Activated naive CD8-positive, alpha-beta T cell treated with anti-CD3 and anti-CD28 coated beads for 36 hours (primary cell): ENCODE measurements at places on chromosomes 13 and 19. TPM values are rescaled to one million over a fixed set of nuclear protein-coding genes. Genes with fewer than 3 reads are reported as not detected.

DNA sequence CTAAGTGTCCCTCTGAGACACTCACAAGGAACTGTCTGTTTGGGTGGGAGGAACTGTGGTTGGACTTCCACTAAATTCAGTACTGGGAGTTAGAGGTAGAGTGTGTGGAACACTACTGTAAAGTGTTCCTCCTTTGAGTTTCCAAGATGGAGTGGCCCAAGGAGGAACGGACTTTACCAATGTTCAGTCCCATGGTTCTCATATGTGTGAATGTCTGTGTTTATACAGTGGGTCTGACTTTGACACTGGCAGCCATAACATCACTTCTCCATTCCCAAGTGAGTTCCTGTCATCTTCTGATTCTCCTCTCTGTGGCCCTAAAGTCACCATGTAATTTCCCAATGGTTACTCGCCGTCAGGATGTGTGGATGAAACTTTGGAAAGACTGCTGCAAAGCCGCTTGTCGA lies 136.8 kb upstream of the SERP2 start:
- no peak for DNase-seq

- no peak for DNase-seq
These were observed 13.0 kb downstream of the CIC start for GRCh38 chr19:42281827-42282762.

GRCh38 chr19:33416307-33417215 lies 43.1 kb downstream of the CEBPG start:
- peak; percentile 75 for DNase-seq

- no peak for DNase-seq
These were observed 23.2 kb downstream of the ZNRF4 start for GRCh38 chr19:5478241-5478924.

DNA sequence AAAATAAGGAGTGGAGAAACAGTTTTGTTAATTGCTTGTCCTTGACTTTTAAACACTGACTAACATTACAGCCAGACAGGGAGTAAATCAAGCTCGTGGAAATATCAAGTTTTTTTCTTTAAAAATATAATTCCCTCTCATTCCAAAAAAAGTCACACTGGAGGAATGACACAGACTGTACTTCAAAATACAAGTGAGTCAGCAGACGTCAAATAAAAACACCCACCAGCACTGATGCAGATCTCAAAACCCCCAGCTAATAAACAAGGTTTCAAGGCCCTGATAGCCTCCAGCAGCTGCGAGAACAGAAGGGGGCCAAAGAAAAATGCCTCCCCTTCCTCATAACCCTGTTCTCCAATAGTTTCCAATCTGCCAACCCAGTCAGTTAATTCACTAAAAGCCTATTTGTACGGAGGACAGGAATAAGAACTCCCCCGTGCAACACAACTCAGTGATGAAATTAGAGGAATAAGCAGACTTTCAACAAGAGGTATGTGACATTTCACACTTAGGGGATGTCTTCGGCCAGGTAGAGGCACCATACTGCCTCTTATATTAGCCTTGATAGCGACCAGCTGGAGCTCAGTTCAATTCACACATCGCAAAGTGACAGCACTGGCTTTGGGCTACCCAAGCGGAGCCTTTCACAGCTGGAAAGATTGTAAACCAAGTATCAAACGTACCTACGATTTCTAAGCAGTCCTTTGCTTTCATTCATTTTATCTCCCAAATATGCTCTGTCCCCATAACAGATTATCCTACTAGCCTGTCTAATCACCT lies 561.0 kb upstream of the KLF12 start:
- no peak for DNase-seq

DNA sequence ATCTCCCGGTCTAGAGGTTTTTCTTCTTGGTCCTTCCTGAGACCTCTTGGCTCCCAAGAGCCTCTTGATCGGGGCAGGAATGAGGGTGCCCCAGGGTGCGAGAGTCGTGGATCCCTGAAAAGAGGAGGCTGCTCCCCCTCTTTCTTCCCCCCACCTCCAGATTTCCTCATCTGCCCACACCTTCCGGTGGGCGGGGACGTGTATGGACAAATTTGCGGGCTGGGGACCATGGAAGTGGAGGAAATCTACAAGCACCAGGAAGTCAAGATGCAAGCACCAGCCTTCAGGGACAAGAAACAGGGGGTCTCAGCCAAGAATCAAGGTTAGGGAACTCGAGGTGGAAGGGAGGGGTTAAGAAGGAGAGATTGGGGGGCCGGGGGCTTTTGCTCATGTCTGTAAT lies at the start of gene MCEMP1:
Gene MCEMP1, plus strand, starts transcription at position 237 of the 400 bp plus-strand sequence. Its CDS starts 31 bp downstream, at position 268.
- no peak for DNase-seq

- no peak for DNase-seq
These were observed 42.3 kb downstream of the ZNF493 start for GRCh38 chr19:21439201-21439751.

- no peak for DNase-seq
These were observed 751.1 kb downstream of the FGF9 start for GRCh38 chr13:22422023-22422422.

- peak; percentile 30 for DNase-seq
These were observed 9.0 kb downstream of the F2RL3 start for GRCh38 chr19:16897856-16898161.

GRCh38 chr13:36770741-36771140 lies 48.3 kb upstream of the RFXAP start:
- no peak for DNase-seq

DNA sequence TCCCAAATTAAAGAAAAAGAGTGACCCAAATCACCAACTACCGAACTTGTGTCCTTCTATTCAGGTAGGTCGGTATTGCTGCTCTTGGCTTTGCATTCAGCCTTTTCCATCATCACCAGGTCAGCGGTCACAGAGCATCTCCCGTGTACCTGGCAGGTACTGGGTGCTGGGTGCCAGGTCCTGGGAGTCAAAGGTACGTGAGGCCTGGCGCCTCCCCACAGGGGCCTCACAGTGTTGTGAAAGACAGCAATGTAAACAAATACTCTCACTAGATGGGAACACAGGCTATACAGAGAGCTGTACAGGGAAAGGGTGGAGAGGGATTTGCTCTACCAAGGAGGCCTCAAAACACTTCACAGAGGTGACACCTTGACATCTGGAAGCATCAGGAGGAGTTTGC lies 86.7 kb downstream of the ZIC5 start:
- no peak for DNase-seq

GRCh38 chr19:768424-768823 lies 17.5 kb downstream of the MISP start:
- DNase-seq = no peak

DNA sequence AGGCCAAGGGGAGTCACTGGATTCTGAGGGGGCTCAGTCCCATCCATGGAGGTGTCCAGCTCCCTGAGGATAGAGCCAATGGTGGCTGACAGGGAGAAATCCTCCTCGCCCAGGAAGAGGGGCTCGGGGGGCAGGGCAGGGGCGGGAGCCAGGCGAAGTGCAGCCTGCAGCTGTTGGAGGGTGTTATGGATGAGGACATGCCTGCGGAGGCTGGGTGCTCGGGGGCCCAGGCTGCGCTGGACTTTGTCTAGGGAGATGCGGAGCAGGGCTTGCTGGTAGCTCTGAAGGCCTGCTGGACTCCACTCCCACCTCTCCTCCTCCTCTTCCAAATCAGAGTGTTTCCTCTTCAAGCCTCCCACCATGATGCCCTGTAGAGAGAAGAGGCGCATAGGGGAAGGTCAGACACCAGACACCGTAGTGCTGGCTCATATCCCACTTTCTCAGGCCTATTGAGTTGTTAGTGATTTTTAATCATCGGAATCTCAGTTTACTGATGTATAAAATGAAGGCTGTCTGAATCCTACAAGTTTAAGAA lies 2.3 kb downstream of the SERTAD3 start:
- no peak for DNase-seq

GRCh38 chr19:18488403-18488723 lies 33.5 kb downstream of the ELL start:
- no peak for DNase-seq

GRCh38 chr13:88526853-88527215 lies 855.7 kb downstream of the SLITRK5 start:
- no peak for DNase-seq

DNA sequence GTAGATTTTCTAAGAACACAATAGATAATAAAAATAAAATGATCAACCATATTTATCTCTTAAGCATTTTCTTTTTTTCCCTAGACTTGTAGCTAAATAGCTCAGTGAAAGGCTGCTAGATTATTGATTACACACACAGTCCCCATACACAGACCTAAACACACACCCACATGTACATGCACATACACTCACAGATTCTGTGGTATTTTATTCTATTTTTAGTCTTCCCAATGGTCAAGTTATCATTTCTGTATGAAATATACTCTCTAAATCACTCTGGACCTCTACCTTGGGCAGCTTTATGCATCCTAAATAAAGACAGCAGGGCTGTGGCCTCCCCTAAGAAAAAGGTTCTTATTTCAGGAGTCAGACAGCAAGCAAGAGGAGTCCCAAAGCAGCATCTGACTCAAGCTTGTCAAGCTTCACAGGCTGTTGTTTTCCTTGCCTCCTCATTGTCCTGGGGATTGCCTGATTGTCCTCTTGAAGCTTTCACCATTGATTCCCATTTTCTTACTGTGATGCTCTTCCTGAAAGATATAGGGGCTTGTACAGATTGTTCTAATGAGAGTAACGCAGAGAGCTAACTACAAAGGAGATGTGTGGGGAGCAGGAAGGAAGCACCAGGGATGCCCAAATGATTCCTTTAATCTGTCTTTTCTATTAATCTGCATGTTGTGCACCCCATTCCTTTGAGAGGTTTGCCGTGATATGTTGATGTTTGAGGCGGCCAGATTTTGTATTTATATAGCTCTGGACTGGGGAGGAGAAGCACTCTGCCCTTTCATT lies 986.5 kb downstream of the PCDH17 start:
- no peak for DNase-seq

GRCh38 chr13:47317356-47317755 lies 420.5 kb upstream of the HTR2A start:
- DNase-seq = no peak

DNA sequence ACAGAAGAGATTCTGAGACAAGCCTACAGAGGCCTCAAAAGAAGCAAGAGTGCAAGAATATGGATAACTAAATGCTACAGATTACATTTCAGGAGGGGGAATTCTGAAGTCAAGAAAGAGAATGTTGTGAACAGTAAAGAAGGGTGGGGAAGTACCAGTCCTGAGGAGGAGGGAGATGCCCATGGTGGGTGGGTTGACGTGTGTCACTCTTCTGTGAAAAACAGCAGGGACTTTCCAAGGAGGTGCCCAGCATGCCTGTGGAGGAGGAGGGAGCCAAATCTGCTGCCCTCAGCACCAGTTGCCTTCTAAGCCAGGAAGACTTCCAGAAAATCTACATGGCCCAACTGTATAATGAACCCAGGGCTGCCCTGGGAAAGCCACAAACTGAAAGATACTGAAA lies 87.7 kb downstream of the SGCG start:
- peak; percentile 1 for DNase-seq

GRCh38 chr19:55528030-55528803 lies 8.7 kb downstream of the SBK2 start:
- DNase-seq = no peak

- DNase-seq = no peak
These were observed 20.6 kb downstream of the UBE2L5 start for GRCh38 chr13:30442926-30443325.

GRCh38 chr19:33734913-33735312 lies 61.8 kb upstream of the KCTD15 start:
- DNase-seq = no peak

DNA sequence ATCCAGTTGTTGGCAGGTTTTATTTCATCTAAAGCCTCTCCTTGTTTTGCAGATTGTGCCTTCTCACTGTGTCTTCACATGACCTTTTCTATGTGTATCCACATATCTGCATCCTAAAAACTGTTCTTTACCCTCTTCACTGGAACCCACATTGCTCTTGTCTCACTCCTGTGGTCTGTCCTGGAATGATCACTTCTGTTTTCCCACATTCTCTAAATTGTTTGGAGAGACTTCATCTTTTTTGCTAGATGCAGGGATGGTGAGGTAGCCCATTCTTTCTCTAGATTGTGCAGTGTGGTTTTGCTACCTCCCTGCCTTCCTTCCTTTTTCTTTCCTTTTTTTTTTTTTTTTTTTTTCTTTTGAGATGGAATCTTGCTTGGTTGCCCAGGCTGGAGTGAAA lies 608.6 kb upstream of the MIR17HG start:
- no peak for DNase-seq

GRCh38 chr19:12754465-12755196 lies 3.0 kb downstream of the BEST2 start:
- no peak for DNase-seq

GRCh38 chr19:42030645-42031440 lies 36.8 kb upstream of the ATP1A3 start:
- no peak for DNase-seq

- DNase-seq = no peak
These were observed 39.1 kb upstream of the SLC7A9 start for GRCh38 chr19:32908641-32909190.

GRCh38 chr13:105597573-105597972 lies 937.9 kb downstream of the EFNB2 start:
- no peak for DNase-seq

GRCh38 chr19:30374539-30374864 lies 2.3 kb downstream of the ZNF536 start:
- no peak for DNase-seq

- no peak for DNase-seq
These were observed 444 bp downstream of the PROSER1 start for GRCh38 chr13:39037410-39037879.

DNA sequence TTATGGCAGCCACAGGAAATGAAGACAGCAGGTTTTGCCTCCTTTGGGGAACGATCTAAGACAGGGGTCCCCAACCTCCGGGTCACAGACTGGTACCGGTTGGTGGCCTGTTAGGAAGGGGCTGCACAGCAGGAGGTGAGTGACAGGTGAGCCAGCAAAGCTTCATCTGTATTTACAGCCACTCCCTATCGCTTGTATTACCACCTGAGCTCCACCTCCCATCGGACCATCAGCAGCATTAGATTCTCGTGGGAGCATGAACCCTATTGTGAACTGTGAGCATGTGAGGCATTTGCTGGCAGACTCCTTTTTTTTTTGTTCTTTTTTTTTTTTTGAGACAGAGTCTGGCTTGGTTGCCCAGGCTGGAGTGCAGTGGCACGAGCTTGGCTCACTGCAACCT lies 22.2 kb downstream of the F2RL3 start:
- no peak for DNase-seq

GRCh38 chr13:46531953-46532352 lies 21.0 kb upstream of the LRCH1 start:
- no peak for DNase-seq

GRCh38 chr13:75145927-75146326 lies 336.0 kb downstream of the TBC1D4 start:
- DNase-seq = no peak

IFNL1 gene
- total RNA-seq = not detected

CRX gene
- total RNA-seq = not detected

TMEM59L gene
- total RNA-seq = not detected

CEACAM19 gene
- total RNA-seq = 0.62 TPM

ETV2 gene
- total RNA-seq = 1.5 TPM

WIZ gene
- total RNA-seq = 22.7 TPM

TNFSF11 gene
- 6.4 TPM for total RNA-seq

ZNF20 gene
- 2.6 TPM for total RNA-seq

NLRP11 gene
- 0.19 TPM for total RNA-seq

COX6B1 gene
- total RNA-seq = 414 TPM

ZNF569 gene
- total RNA-seq = 7.0 TPM

LMTK3 gene
- total RNA-seq = 2.8 TPM
